Keratinocyte (primary cell): ENCODE measurements at places on chromosomes 5 and 9. TPM values are rescaled to one million over a fixed set of nuclear protein-coding genes. Genes with fewer than 3 reads are reported as not detected.
A peak's percentile ranks its signal among the peaks of the same experiment; 100 is the strongest.

DNA sequence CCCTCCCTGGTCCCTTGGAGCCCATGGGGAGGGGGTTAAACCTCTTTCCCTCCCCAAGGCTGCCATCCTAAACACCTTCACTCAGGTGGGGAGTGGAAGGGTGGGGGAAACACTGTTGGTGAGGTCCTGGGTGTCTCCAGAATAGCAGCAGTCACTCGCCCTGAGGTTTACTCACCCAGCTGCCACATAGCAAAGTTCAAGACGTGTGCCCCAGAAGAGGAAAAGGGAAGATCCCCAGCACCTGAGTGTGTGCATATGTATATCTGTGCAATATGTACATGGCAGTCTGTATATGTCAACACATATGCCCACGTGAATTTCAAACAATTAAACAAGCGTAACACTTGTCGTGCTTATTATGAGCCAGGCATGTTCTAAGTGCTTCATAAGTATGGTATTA lies 31.3 kb upstream of the SMU1 start:
- no peak for DNase-seq

DNA sequence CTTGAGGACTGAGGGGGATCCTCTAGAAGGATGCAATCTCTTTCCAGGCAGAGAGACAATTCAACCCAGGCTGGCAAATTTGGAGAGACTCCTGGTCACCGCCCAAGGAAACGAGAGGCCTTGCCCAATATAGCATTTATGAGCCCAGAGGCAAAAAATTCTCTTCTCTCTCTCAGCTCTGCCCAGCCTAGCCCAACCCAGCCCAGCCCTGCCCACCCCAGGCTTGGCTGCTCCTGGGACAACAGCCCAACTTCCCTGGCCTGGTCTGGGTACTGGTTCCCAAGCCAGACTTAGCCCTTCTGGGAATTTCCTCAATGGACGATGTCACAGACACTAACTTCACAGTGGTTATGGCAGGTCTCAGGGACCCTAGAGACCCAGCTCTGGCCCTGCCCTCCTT lies 116.5 kb downstream of the PSD2 start:
- DNase-seq: no peak

DNA sequence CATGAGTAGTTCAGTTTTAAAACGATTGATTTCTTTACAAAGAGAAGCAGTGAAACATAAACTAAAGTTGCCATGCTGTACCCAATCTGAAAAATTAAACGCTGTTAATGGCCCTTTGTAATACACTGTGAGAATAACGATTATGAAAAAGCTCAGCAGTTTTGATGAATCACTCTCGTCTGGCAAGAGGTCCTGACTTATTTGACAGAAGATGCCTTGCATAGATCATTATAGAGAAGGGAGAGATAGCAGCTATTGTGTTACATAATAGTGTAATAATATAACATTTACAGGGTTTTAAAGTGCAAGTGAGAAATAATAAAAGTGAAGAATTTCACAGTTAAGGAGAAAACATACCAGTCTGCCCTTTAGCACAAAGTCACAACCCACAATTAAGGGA lies 361.5 kb upstream of the CDH10 start:
- DNase-seq: no peak

DNA sequence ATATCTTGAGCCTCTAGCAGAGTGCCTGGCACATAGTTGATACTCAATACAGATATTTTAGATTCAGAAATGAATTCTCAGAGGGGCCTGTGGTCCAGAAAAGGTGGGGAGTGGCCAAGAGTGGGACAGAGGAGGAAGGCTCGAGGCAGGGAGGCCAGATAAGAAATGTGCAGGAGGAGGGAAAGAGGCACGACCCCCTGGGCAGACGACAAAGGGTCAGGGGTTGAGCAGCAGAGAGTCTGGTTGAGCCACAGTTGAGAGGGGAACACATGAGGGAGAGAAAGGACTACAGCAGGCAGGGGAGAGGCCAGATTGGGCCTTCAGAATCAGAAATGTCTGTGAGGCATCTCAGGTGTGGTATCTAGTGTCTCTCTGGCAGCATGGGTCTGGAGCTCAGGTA lies 89.1 kb downstream of the PSD2 start:
- no peak for DNase-seq

DNA sequence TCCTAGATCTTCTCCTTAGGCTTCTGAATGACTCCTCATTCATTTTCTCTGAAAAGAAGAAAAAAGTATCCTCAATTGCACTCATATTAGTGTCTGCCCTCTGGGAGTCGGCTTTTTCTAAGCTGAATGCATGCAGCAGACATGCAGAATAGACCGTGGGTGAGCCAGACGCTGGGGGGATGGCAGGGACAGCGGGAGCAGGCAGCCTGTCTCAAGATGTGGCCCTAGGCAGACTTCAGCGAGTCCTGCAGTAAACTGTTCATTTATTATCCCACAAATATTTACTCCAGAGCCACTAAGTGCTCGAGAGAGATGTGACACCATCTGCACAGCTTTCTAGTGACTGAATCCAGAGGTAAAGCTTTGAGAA lies 164.9 kb upstream of the RAI14 start:
- no peak for DNase-seq

DNA sequence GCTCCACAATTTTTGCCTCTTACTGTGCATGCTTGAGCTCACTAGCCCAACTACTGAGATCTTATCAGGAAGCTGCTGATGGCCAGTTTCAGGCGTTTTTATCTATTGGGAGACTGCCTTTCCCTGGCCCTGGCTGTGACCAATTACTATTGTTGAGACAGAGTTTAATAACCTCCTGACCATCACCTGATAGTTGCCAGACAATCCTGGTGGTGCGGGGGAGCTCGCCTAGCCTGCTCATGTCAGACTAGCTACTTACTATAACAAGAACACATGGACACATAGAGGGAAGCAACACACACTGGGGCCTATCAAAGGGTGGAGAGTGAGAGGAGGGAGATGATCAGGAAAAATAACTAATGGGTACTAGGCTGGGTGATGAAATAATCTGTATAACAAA lies 13.0 kb upstream of the OXCT1 start:
- no peak for DNase-seq

- no peak for DNase-seq
Measured at GRCh38 chr9:135035781-135036760, 51.4 kb upstream of the OLFM1 start.

DNA sequence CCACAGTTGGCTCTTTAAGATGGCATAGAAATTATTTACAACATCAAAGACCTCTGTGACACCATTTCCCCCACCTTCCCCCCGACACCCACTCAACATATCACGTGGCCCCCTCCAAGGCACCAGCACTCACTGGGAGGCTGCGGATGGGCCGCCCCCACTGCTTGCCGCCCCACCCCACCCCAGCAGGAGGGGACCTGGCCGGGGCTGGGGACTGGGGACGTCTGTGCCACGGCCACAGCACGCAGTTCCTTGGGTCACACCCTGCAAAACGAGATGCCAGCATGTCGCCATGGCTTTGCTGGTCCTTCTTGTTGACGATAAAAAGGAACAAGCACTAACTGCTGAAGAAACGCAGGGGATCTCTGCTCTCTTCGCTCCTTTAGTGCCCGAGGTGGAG lies 257.4 kb upstream of the NFIL3 start:
- no peak for DNase-seq

GRCh38 chr9:89799221-89799620 lies 194.4 kb downstream of the GADD45G start:
- DNase-seq: no peak

DNA sequence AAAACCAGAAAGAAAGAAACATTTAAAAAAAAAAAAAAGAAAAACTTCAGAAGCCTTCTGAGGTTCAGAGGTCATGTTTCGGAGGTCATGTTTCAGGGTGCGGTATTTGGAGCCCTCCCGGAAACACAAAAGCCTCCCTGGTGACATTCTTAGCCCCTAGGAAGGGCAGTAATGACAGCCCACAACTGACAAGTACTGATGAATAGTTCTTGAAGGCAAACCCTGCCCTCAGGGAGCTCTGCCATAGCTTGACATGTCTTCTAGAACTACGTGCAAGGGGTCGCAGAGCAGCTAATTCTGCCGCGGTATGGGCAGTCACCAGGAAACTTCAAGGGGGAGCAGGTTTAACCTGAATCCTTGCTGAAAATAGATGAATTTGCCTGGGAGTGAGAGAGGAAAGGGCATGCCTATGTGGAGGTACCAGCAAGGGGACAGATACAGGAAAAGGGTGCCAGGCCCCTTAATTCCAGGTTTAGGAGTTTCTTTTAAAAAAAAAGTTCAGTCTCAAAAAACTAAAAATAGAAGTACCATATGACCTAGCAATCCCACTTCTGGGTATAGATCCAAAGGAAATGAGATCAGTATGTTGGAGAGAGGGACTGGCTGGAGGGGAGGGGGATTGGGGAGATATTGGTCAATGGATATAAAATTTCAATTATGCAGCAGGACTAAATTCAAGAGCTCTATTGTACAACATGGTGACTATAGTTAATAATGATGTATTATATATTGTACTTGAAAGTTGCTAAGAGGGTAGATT lies 98.4 kb downstream of the C9orf152 start:
- no peak for DNase-seq

DNA sequence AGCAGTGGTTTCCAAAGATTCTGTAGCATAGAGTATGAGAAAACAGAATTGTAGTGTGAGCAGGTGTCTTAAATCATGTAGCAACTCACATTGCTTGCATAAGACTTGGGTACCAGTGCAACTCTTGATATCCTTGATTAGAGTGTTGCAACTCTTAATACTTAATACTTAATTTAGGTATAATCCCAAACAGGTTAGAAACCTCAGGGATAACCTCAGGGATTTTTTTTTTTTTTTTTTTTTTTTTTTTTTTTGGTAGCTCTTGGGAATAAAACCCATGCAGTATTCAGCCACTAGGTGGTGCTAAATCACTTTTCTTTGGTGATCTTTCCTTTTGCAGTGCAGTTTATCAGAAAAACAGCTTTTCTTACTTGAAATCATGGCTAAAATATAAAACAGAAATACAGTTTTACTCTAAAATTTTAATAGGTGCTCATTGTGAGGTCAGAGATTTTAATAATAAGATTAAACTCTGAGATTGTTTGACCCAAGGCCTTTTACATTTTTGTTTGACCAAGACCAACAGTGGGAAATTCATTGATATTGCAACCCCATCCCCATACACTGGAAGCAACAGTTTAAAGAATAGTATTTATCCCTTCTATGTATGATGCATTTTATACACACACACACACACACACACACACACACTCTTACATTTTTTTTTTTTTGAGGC lies 55.3 kb downstream of the ERAP1 start:
- peak; percentile 21 for DNase-seq

DNA sequence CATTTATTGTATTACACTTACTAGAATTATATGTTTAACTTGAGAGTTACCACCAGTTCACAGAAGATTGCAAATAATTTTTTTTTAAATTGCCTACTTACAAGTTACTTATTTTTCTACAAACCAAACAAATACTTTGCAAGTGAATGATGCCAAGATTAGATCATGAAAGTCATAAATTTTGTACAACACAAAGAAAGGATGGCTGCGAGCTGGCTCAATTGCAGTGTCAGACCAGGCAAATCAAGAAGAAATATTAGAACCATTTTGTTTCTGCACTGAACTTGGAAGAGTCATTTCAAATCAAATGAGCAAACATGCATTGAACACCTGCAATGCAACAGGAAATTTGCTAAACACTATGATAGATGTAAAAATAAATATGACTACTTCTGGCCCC lies 97.3 kb downstream of the PLCXD3 start:
- DNase-seq: no peak

NIM1K gene
- 0.07 to 0.21 TPM (median 0.07 TPM) in 3 replicates for polyA plus RNA-seq

SV2C gene
- polyA plus RNA-seq: 0.02 to 0.34 TPM (median 0.08 TPM) in 3 replicates

SLC2A6 gene
- polyA plus RNA-seq: 15.9 to 30.4 TPM (median 28.3 TPM) in 3 replicates

RAB3C gene
- not detected in 3 replicates for polyA plus RNA-seq

TMEM215 gene
- polyA plus RNA-seq: not detected in 3 replicates

C7 gene
- polyA plus RNA-seq: not detected in 3 replicates

TLR4 gene
- 0.05 to 0.09 TPM (median 0.07 TPM) in 3 replicates for polyA plus RNA-seq

PPIC gene
- polyA plus RNA-seq: 26.5 to 40.1 TPM (median 28.1 TPM) in 3 replicates

PHF24 gene
- 0.04 to 0.09 TPM (median 0.04 TPM) in 3 replicates for polyA plus RNA-seq

DAB2IP gene
- 28.6 to 36.6 TPM (median 30.9 TPM) in 3 replicates for polyA plus RNA-seq
